Activated naive CD8-positive, alpha-beta T cell treated with anti-CD3 and anti-CD28 coated beads, Interleukin-2, amount 50 U/mL, for 16 hours (primary cell): ENCODE measurements at places on chromosomes 5 and 9.

- DNase-seq, result no peak
Observed at GRCh38 chr9:92181296-92181695, 66.1 kb upstream of the SPTLC1 start.

DNA sequence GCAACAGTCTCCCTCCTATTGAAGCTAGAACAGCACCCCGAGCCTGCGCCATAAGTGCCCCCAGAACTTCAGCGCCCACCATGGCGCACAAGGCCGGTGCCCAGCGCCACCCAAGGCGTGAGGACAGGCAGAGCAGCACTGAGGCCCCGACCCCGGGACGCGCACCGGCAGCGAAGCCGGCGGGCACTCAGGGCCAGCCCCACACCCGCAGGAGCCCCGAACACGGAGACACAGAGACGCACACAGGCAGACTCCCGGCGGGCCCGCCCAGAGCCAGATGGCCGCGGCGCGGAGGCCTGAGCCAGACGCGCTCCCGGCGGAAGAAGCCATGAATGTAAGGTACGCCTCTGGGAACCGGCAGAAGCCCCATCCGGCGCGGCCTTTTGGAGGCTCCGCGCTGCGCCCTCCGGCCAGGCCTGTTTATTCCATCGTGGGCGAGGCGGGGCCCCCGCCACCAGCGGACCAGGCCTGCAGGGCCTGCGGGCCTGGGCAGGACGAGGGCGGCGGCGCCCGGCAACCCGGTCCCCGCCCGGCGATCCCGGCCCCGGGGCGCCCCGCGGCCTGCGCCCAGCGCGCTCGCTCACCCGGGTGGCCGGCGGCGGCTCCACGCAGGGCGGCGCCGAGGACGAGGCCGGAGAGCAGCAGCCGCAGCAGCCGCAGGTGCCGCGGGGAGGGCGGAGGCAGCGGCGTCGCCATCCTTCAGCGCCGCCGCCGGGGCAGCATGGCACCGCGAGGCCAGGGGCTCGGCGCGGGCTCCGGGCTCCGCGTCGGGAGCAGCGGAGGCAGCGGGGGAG, 486 bp downstream of the NPDC1 start:
- no peak for DNase-seq

- no peak for DNase-seq
Observed at GRCh38 chr5:56494300-56494731, 261.2 kb upstream of the ANKRD55 start.

- no peak for DNase-seq
Observed at GRCh38 chr9:89983411-89983810, 378.6 kb downstream of the GADD45G start.

- no peak for DNase-seq
Observed at GRCh38 chr5:181036816-181037364, 3.2 kb upstream of the BTNL9 start.

GRCh38 chr9:108994695-108995094, 18.6 kb downstream of the CTNNAL1 start:
- no peak for DNase-seq

DNA sequence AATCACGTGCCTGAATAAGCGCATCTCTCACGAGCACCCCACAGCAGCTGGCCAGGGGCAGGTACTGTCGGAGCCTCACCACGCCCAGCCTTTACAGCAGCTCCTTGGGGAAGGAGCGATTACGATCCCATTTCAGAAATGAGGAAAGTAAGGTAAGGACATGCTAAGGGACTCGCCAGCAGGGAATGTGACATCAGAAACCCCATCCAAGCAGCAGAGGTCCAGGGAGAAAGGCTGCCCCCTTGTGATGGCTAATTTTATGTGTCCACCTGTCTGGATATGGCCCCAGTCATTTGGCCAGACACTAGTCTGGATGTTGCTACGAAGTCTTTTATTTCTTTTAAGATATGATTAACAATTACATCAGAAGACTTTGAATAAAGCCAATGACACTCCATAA, 77.3 kb downstream of the UBE2QL1 start:
- DNase-seq, result no peak

DNA sequence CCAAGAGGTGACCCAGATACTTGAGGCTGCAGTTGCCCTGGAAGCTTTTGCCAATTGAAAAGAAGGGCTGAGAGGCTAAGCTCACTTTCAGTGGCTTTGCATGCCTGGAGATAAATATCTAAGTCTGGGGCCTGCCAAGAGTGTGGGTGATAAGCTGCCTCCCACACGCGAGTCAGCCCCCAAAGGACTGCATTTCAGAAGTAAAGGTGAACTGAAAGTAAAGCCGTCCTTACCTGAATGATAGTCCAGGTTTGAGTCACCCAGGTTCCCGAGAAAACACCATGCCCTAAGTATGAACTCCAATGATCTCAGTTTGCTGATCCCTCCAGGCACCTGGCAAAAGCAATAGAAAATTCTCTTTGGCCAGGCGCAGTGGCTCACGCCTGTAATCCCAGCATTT, 22.5 kb upstream of the N4BP3 start:
- DNase-seq, result no peak

- DNase-seq, result no peak
Observed at GRCh38 chr5:73485715-73486114, 12.5 kb upstream of the BTF3 start.

DNA sequence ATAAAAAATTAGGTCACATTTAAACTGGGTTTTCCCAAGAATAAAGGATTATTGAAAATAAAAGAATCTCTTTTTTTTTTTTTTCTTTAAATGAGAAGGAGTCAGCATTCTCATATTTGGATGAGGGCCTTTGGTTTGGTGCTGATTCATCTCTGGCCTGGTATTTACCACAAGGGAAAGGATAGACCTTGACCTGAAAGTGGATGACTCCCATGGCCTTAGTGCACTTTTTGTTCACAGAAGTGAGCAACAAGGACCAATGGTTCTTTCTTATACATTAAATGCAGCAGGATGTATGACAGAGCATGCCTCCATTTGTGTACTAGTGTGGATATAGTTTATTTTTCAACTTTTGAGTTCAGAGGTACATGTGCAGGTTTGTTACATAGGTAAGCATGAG, 6.9 kb downstream of the YTHDC2 start:
- no peak for DNase-seq

DNA sequence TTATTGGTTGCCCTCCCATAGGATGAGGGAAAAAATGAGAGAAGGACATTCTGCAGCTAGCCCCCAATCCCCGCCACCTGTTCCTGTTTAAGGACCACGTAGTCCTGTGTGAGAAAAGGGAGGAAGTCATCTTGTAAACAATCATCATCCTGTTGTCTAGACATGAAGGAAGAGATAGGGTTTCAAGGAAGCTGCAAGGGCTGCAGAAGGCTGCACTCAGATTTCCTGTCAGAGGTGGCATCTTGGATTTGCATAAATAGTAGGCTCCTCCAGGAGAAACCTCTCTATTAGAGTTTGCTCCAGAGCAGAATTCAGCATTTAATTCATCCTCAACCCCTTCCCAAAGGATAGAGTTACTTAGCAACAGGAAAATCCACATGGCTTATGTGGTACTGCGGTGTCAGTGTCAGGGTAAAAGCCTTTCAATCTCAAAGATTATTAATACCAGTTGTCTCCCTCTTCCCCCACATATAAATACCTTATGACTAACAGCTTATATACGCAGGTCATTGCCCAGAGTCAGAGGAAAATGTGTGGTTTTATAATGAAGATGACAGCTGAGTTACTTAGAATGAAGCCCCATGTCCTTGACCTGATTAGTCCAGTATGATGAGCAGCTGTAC, 4.6 kb upstream of the DNAJC18 start:
- DNase-seq, result no peak

GRCh38 chr9:87035879-87036278, 88.6 kb upstream of the GAS1 start:
- DNase-seq, result no peak

DNA sequence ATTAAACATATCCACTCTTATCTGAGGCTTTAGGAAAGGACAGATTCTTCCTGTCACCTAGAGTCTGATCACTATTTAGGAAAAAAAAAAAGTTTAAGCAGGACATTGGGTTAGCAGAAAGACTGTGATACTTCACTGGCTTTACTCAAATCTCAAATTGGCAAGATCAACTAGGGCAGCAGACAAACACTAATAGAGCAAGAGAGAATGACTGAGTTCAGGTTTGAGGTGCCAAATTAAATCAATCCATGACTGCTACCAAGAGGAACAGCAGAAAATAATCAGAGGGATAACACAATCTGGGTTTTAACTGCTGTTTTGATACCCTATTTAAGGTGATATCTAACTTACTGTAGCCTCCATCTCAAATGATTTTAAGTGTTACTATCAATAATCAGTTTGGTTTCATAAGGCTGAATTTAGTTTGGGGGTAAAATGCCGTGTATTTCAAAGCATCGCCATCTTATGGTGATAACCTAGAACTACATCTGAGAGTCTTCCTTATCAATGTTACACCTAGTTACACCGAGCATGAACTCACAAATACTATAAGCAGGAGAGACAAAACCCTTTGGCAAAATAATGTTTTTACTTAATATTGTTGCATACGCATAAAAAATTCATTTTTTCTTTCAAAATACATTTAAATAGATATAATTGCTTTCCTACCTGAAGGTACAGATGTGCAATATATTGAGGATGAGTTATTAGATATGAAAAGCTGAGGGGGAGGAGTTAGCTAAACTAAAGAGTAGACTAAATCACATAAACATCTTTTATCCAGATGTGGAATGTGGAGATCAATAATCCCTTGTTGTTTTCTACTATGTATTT, 286.4 kb upstream of the CDH12 start:
- no peak for DNase-seq

DNA sequence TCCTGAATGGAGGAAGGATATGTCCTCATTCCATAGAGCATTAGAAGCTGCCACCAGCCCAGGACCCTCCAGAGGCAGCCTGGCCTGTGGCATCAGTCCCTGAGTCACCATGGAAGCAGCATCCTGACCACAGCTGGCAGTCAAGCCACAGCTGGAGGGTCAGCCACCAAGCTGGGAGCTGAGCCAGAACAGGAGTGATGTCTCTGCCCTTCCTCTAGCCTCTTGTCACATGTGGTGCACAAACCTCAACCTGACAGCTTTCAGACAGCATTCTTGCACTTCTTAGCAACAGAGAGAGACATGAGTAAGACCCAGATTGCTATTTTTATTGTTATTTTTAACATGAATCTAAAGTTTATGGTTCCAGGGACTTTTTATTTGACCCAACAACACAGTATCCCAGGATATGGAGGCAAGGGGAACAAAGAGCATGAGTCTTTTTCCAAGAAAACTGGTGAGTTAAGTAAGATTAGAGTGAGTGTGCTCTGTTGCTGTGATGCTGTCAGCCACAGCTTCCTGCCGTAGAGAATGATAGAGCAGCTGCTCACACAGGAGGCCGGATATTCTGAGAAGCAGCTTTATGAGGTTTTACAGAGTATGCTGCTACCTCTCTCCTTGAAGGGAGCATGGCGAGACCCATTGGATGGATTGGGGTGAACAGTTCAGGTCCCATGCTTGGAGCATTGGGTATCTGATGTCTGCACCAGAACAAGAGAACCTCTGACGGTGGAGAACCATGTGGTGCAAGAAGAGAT, 13.0 kb upstream of the CYFIP2 start:
- DNase-seq, result no peak

GRCh38 chr9:130319300-130319699, 53.7 kb downstream of the HMCN2 start:
- DNase-seq, result no peak

- DNase-seq, result no peak
Observed at GRCh38 chr5:53017383-53017782, 28.2 kb downstream of the ITGA2 start.

GRCh38 chr5:314676-315487, 6.6 kb upstream of the AHRR start:
- DNase-seq, result no peak

GRCh38 chr5:24643156-24643555, 1.6 kb downstream of the CDH10 start:
- no peak for DNase-seq

DNA sequence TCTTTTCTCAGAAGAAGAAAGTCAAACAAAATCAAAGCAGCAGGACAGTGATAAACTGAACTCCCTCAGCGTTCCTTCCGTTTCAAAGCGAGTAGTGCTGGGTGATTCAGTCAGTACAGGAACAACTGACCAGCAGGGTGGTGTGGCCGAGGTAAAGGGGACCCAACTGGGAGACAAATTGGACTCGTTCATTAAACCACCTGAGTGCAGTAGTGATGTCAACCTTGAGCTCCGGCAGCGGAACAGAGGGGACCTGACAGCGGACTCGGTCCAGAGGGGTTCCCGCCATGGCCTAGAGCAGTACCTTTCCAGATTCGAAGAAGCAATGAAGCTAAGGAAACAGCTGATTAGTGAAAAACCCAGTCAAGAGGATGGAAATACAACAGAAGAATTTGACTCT, 2.7 kb downstream of the CAMLG start:
- no peak for DNase-seq

DNA sequence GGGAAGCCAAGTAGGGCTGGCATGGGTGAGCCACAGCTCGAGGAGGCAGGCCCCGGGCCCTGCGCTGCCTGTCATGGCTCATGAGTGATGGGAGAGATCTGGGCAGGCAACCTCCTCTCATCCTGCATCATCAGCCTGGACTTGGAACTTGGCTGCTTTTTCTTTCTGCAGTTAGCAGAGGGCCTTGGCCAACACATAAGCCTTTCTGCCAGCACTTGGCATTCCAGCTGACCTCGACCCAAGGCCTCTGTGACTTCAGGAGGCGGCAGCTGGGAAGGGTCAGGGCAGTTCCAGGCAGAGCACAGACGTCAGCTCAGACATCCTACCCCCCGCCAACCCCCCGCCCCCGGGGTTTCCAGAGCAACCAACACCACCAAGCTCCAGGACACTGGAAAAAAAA, 7.6 kb downstream of the S1PR3 start:
- DNase-seq, result no peak

DNA sequence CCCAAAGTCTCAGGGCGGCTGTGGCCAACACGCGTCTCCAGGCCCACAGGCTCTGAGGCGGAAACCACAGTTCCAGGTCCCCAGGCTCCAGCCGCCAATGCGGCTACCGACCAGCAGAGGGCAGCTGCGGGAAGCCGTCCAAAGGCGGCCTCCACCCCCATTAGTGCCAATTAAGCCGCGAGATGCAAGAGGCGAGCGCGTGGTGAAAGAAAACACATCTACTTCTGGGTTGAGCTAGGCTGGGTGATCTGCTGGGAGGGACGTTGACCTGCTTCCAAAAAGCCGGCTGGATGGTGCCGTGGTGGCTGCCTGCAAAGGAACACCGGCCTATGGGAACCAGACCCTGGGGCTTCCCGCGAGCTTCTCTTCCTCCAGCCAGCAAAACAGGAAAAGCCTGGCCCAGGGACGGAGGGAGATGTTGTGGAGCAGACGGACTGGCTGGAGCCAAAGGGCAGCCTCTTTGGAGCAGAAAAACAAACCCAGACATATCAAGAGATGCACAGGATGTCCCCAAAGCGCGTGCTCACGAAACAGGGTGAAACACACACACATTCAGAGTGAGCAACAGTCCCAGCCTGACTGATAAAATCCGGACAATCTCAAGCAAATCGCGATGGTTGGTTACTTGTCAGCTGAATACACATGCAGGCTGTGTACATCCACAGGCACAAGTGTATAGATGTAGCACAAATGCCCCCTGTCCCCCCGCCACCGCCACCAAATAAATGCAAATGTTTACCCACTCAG, 187.1 kb upstream of the BRINP1 start:
- no peak for DNase-seq
